ENCODE measurements at places on chromosomes 3 and 15. TPM values are rescaled to one million over a fixed set of nuclear protein-coding genes. Genes with fewer than 3 reads are reported as not detected.

- no peak overlapping the region for H3K4me3 ChIP-seq
- no peaks in the 10 kb centered on the region for H3K4me1 ChIP-seq
- H3K27ac ChIP-seq: no peak overlapping the region
- H3K27me3 ChIP-seq: no peaks in the 10 kb centered on the region
These were observed 49.4 kb upstream of the SYNPR start for GRCh38 chr3:63228677-63229076.

DNA sequence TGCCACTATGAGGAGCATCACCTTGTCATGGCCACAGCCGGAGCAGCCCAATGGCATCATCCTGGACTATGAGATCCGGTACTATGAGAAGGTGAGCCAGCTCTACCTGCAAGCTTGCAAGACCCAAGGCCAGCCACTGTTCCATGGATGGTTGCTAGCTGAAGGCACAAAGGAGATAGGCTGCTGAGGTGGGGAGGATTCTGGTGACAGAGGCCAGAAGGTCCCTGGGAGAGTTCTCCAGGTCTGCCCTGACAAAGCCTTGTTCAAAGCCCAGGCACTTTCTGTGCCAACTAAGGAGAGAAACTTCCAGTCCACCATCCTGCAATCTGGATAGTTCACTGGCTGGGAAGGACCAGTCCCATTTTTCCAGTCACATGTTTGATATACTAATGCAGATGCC, 359.1 kb downstream of the EPHB1 start:
- no peaks in the 10 kb centered on the region for H3K4me1 ChIP-seq
- H3K27ac ChIP-seq: no peak overlapping the region
- no peak for DNase-seq
- H3K4me3 ChIP-seq: no peak overlapping the region
- peaks cover 12% of the 10 kb centered on the region for H3K27me3 ChIP-seq
- no peaks in the 10 kb centered on the region for H3K36me3 ChIP-seq

GRCh38 chr15:66957431-66957720, 108.0 kb upstream of the SMAD3 start:
- H3K4me3 ChIP-seq: no peak overlapping the region
- peak overlapping the region; percentile 62 for H3K27ac ChIP-seq
- no peaks in the 10 kb centered on the region for H3K27me3 ChIP-seq
- peaks cover 23% of the 10 kb centered on the region for H3K4me1 ChIP-seq

GRCh38 chr3:12544652-12545472, 437 bp downstream of the MKRN2OS start:
- no peaks in the 10 kb centered on the region for H3K36me3 ChIP-seq
- H3K4me1 ChIP-seq: peaks cover 22% of the 10 kb centered on the region
- H3K27ac ChIP-seq: peak overlapping the region; percentile 58
- H3K27me3 ChIP-seq: no peaks in the 10 kb centered on the region

DNA sequence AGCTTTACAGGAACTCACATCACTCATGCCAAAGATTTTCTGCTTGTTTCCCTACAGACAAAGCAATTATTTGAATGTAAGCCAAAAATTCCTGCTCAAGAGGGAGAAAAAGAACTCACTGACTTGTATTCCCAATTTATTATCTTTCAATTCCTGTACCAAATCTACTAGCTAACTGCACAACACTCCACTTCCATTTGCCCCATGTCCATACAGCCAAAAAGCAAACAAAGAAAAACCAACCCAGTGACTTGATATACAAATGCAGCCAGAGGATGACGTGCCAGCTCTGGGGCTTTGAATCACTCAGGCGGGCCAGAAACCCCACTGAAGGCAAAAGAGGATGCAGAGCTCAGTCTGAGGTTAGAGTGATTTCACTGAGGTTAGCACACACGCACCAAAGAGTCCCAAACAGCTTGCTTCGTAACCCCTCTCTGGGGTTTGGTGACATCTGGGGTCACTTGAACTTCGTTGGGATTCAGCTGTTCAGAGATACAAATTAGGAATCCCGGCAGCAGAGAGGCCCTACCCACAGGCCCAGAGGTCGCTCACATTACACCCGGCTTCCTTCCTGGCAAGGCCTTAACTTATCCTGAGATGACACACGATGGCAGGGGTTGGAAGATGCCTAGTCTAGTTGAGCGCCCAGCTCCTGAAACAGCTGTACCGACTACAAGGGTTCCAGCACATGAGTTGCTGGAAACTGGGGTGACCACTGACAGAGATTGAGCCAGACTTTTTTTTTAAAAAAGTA, 1.6 kb downstream of the RFTN1 start:
- no peaks in the 10 kb centered on the region for H3K4me1 ChIP-seq
- H3K27ac ChIP-seq: no peak overlapping the region
- H3K4me3 ChIP-seq: no peak overlapping the region
- no peaks in the 10 kb centered on the region for H3K36me3 ChIP-seq

- no peak overlapping the region for H3K27ac ChIP-seq
- no peaks in the 10 kb centered on the region for H3K27me3 ChIP-seq
- H3K4me3 ChIP-seq: no peak overlapping the region
- no peaks in the 10 kb centered on the region for H3K36me3 ChIP-seq
- H3K4me1 ChIP-seq: peaks cover 10% of the 10 kb centered on the region
- no peak for DNase-seq
These were observed 59.4 kb downstream of the DENND4A start for GRCh38 chr15:65732698-65733097.

- no peaks in the 10 kb centered on the region for H3K36me3 ChIP-seq
- H3K4me3 ChIP-seq: no peak overlapping the region
- DNase-seq: no peak
- no peaks in the 10 kb centered on the region for H3K27me3 ChIP-seq
- H3K4me1 ChIP-seq: no peaks in the 10 kb centered on the region
These were observed 229.0 kb downstream of the ITPR1 start for GRCh38 chr3:4722103-4722502.

GRCh38 chr3:107633327-107634098, 110.8 kb downstream of the BBX start:
- no peak overlapping the region for H3K27ac ChIP-seq
- no peaks in the 10 kb centered on the region for H3K4me1 ChIP-seq
- H3K4me3 ChIP-seq: no peak overlapping the region
- no peak for DNase-seq
- no peaks in the 10 kb centered on the region for H3K36me3 ChIP-seq

DNA sequence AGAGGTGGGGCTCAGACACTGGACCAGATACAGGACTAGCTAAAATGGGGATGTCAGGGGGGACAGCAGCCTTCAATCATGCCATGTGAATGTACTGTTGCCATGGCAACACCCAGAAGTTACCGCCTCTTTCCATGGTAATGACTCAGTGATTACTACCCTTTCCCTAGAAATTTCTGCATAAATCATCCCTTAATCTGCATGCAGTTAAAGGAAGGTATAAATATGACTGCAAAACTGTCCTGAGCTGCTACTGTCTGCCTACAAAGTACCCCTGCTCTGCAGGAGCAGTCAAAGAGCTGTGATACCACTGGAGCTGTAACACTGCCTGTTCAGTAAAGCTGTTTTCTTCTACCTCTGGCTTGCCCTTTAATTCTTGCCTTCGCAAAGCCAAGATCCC, 168.2 kb downstream of the PEAK1 start:
- DNase-seq: no peak
- H3K4me1 ChIP-seq: no peaks in the 10 kb centered on the region
- no peak overlapping the region for H3K4me3 ChIP-seq
- H3K27ac ChIP-seq: no peak overlapping the region
- H3K27me3 ChIP-seq: no peaks in the 10 kb centered on the region

GRCh38 chr3:53996141-53996874, 104.6 kb upstream of the SELENOK start:
- H3K4me3 ChIP-seq: no peak overlapping the region
- no peak for DNase-seq
- no peaks in the 10 kb centered on the region for H3K4me1 ChIP-seq
- H3K27ac ChIP-seq: no peak overlapping the region

DNA sequence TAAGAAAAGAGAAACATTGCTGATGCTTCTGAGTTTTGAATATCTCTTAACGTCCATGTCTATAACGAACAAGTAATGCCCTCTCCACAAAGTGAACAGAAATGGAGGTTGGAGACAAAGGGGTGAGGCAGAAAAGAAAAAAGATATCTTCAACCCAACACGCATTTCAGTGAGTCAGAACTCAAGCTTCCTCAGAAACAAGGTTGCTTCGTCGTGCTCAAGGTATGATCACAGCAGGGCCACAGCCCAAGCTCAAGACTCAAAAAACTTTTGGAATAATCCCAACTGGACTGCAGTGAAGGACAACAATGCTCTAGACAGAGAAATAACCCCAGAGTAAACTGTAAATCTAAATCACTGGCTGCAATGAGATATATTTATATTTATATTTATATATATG, 18.9 kb downstream of the WNT5A start:
- H3K4me3 ChIP-seq: no peak overlapping the region
- no peak overlapping the region for H3K27ac ChIP-seq
- H3K4me1 ChIP-seq: no peaks in the 10 kb centered on the region
- H3K36me3 ChIP-seq: no peaks in the 10 kb centered on the region
- no peak for DNase-seq
- no peaks in the 10 kb centered on the region for H3K27me3 ChIP-seq

GRCh38 chr3:124034844-124035152, 42.9 kb upstream of the ROPN1 start:
- no peaks in the 10 kb centered on the region for H3K4me1 ChIP-seq
- H3K4me3 ChIP-seq: no peak overlapping the region
- DNase-seq: no peak
- no peak overlapping the region for H3K27ac ChIP-seq
- no peaks in the 10 kb centered on the region for H3K36me3 ChIP-seq

DNA sequence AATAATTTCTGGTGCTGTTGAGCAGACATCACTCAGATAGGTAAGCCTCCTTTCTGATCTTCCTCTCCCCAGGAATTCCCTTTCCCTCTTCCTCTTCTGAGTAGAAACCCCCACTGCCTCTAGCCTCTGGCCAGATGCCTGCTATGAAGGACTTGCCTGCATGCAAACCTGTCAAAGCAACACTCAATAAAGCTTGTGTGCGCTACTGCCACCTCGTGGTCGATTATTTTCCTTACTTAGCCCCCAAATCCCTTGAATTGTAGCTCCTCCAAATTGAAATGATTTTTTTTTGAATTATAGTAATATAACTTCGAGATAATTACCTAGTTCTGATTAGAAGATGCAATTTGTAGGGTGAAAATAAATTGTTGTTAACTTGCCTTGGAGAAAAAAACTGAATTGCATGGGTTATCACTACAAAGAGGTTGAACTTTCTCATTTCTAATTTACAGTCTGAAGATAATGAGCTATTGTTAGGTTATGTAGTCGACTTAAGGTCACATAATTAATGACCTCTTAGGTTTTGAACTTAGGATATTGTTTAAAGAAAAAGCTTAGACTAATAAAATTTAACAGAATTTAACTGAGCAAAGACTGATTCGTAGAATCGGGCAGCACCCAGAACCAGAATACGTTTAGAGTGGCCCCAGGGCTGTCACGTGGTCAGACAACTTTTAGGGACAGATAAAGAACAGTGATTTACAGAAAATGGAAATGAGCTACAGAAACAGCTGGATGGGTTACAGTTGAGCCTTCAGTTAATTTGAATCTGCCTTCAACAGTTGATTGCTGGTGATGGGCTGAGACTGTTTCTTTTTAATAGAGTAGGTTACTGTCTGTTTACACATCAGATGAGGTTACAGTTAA, 269.3 kb downstream of the ARPP21 start:
- H3K4me3 ChIP-seq: no peak overlapping the region
- no peaks in the 10 kb centered on the region for H3K36me3 ChIP-seq
- no peaks in the 10 kb centered on the region for H3K27me3 ChIP-seq
- DNase-seq: peak; percentile 29
- H3K4me1 ChIP-seq: no peaks in the 10 kb centered on the region

DNA sequence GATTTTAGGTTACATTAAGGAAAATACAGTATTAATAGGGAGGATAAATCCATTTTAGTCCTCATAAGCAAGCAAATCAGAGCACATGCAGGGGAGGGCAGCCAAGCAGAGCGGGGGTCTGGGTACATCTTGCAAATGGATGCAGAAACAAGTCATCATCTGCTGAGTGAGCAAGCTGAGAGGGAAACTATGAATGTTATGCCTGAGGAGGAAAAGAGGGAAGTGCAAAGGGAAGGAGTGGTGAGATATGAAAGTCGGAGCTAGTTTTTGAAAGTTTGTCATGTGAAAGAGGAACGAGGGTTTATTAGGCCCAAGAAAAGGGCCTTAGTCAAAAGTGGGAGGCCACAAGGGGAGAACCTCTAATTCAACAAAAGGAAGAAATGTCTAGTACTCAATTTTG, 15.4 kb downstream of the PTX3 start:
- H3K27ac ChIP-seq: no peak overlapping the region
- H3K4me3 ChIP-seq: no peak overlapping the region
- peaks cover under 1% of the 10 kb centered on the region for H3K4me1 ChIP-seq
- no peaks in the 10 kb centered on the region for H3K27me3 ChIP-seq
- H3K36me3 ChIP-seq: no peaks in the 10 kb centered on the region

DNA sequence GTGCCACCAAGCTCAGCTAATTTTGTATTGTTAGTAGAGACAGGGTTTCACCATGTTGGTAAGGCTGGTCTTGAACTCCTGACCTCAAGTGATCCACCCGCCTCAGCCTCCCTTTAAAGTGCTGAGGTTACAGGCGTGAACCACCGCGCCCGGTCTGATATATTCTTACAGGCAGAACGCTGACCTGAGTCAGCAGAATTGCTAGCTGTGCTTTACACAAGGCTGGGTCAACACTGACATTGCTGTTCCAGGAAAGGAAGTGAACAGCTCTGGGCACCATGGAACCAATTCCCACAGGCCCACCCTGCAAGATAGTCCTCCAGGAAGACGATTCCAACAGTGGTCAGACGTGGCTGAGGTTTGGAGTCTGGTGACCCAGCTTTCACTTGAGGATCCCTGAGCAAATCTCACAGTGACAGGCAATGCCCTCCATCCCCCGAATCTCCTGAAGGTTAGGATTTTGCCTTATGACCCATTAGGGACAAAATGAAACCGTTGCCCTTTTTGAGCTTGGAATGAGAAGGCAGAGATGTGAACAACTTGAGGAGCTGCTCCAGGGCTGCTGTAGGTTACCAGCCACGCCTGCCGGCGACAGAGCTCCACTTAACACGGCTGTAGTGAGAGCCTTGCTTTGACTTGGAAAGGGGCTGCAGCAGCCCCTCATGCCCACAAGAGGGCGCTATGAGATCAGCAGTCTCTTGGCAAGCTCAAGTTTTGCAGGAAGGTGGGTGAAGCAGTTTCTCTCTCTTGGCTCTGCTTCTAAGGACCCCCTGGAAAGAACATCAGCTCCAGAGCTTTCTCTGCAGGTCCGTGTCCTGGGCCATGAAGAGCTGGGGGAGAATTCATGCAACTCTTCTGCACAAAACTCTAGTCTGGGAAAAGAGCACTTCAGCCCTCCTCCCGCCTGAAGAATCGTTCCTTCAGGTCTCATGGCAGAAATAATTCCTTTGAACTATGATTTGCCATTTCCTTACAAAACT, 74.1 kb downstream of the SENP2 start:
- peaks cover 34% of the 10 kb centered on the region for H3K36me3 ChIP-seq
- H3K4me3 ChIP-seq: no peak overlapping the region
- H3K27ac ChIP-seq: peak overlapping the region; percentile 1
- DNase-seq: peak; percentile 74
- H3K4me1 ChIP-seq: peaks cover 17% of the 10 kb centered on the region
- H3K27me3 ChIP-seq: no peaks in the 10 kb centered on the region

Gene SLC51A
- total RNA-seq: 10.3 TPM

Gene SHQ1
- total RNA-seq: 24.4 TPM

Gene NLGN1
- total RNA-seq: 1.4 TPM

Gene PATL2
- 2.0 TPM for total RNA-seq

Gene SUCLG2
- total RNA-seq: 59.4 TPM

Gene PLSCR5
- total RNA-seq: not detected

Gene NR1D2
- total RNA-seq: 66.0 TPM

Gene ISG20
- total RNA-seq: 5.2 TPM

Gene GOLGA6D
- total RNA-seq: not detected

Gene GDPGP1
- total RNA-seq: 7.6 TPM

Gene NMNAT3
- total RNA-seq: 3.0 TPM

Gene PAK6
- total RNA-seq: 10.7 TPM

Gene GOLGA6A
- total RNA-seq: not detected

Gene SLC28A2
- total RNA-seq: not detected
